Spinal cord (tissue), 10 donors: ENCODE measurements at places on chromosomes 3 and 15.

DNA sequence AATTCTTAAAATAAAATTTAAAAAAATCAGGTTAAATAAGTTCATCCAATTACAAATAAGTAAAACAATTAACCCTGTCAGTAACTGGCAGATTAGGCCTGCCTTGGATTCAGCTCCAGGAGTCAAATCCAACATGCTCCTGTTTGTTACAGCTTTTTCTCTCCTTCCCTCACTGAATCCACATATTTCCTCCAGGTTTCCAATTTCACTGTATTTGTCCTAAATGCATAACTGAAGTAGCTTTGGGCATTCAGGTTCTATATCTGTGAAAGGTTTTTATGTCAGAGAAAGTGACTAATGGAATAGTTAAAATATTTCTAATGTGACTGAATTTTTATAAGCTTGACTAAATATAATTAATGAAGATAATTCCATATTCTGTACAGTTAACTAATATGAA, 79.7 kb downstream of the IFT80 start:
- no peak for DNase-seq

- no peak for DNase-seq
These were observed 60.6 kb downstream of the SUCLG2 start for GRCh38 chr3:67593761-67594234.

- DNase-seq, result no peak
These were observed 11.0 kb downstream of the ANKRD63 start for GRCh38 chr15:40271685-40272484.

DNA sequence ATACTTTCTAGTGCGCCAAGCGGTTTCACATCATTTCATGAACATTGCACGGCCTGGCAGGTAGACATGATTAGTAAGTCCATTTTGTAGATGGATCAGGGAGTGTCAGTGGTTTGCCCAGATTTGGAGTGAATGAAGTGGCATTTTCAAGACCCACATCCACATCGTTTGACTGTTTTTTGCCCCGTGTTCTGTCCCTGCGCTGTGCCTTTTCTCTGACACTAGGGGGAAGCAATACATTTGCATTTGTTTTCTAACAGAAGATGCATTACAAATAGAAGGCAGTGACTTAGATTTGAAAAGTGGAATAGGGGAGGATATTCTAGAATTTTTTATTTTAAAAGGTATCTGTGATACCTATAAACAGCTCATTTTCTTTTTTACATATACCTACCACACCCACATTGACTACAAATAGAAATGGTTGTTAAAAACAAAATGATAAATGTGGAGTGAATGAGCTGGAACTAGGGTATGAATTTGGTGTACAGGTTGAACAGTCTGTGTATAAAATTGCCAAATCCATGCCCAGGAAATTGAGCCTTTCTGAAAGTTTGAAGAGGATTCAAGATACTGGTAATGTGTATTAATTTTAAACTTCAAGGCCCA, 98.0 kb downstream of the USP13 start:
- DNase-seq, result no peak

DNA sequence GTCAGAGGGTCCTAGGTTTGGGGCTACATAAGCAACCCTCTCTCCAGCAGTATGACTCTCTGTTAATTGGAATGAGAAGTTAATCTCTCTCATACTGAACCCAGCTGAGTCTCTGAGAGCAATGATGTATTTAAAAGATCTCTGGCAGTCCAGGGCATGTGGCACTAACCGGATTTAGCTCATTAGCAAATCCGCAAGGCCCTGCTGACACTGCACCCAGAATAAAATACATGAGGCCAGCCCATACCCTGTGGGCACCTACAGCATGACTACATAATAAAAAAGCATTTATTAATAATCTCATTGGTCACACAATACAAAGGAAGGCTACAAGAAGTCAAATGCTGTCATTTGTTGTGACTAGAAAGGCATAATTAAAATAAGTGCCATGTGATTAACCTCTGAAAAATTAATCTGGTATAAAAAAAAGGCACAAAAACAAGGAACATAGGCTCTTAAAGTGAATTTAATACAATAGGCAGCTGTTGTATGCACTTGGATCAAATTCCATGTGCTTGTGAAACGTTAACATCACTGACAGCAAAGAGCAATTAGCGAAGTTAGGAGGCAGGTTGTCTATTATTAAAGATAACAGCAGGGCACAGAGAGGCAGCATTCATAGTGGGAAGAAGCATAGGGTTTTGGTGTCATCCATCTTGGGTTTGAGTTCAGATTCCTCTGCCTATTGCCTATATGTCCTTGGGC, 381.2 kb downstream of the WDR72 start:
- no peak for DNase-seq

DNA sequence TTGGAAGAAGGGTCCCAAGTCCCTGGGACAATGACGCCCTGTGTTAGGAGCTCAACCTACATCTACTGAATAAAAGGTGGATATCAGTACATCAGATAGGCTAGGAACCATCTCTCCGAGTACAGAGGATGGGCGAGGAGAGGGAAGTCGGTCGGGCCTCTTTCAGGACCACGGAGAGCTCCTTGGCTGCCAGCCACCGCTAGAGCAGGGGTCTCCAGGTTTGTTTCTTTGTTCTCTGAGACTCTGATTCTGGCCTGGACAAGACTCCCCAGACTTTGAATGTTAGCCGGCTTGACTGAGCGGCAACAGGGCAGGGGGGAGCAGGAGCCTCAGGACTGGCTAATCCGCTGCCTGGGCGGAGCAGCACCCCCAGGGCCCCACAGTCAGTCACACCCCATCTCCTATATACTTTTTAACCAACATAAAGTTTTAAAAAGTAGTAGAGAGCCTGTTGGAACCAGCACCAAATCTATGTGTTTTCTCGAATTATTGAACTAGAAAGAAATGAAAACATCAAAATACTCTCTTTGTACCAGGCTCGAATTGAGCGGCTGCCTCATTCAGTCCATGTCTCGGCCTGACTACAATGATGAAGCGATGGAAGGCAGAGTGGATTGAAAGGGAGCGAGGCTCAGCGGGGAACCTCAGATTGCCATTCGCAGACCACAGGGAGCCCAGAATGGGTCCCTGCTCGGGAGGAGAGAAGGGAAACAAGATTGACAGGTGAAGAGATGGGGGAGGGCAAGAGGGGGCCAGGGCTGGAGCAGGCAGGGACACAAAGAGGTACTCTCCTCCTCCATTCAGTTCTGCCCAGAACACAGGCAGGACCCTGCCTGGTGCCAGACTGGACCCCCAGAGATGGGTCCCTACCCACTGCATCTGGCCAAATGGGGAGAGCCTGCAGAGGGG, 131.6 kb downstream of the TPRA1 start:
- DNase-seq, result no peak

GRCh38 chr15:59276225-59277178, 69.9 kb downstream of the LDHAL6B start:
- DNase-seq, result no peak

DNA sequence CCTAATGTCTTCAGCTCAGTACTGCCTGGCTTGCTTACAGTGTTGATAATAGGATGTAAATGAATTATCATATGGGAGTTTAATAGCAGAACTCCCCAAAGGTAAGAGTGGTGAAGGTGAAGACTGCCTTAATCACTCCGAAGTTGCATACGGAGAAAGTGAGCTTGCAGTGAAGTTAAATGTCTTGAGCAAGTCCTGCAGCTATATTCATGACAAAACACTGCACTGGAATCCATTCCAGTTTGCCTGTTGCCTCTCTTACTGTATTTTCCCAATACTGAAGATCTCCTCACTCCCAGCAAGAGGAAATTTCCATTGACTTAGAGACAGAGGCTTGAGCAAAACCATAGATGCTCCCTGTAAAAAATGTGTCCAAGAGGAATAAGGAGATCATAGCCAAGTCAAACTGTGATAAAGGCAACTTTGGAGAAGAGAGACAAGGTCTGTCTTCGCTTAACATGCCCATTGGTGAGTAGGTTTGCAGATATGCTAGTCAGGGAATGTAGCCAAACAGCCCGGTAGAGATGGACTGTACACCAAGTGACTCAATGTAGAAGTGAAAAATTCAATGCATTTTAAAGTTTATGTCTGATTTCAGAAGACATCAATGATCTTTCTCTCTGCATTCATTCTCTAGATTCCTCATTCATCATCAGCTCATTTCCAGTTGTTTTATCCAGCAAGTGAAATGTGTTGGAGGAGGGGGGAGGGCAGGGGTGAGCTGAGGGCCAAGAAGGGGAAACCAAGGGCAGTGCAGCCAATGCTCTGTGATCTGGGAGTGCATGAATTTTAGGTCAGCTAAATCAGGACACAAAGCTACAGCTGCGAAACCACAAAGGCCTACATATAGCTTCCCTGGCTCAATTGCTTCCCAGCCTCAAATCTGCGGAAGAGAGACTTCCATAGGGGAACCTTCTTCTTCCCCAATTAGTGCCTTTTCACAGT, 667.1 kb upstream of the NR2F2 start:
- DNase-seq, result no peak
